ENCODE measurements at places on chromosomes 2 and 18.

DNA sequence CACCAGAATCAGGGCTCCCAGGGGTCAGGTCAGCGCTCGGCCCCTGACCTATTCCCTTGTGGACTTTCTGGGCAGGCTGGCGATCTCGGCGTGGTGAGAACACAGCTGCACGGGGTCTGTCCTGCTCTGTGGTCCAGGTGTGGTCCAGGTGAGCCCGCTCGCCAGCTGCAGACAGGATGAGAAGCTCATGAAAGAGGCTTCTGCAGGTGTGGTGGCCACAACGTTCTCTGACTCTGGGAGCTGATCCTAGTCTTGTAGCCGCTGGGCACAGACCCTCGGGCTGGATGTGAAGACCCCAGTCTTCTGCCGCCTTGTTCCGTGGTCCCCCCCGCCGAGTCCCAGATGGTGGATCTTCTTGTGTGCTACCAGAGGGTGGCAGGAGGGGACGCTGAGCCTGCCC is 129.7 kb downstream of the RTP5 start:
- no peak for DNase-seq

DNA sequence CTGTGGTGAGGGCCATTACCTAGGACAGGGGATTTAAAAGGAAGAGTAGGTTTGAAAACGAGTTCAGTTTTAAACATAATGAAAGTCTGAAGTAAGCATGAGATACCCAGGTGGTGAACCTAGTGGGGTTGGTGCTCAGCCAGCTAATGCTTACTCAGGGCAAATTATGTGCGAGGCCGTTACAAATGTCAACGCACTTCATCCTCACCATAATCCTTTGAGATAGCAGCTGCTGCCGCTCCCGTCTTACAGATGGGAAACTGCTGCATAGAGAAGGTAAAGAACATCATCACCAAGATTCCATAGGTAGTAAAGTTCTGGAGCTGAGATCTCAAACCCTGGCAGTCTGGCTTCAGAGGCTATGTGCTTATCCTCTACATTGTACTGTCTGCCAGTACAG is 209.0 kb downstream of the DYM start:
- no peak for DNase-seq

DNA sequence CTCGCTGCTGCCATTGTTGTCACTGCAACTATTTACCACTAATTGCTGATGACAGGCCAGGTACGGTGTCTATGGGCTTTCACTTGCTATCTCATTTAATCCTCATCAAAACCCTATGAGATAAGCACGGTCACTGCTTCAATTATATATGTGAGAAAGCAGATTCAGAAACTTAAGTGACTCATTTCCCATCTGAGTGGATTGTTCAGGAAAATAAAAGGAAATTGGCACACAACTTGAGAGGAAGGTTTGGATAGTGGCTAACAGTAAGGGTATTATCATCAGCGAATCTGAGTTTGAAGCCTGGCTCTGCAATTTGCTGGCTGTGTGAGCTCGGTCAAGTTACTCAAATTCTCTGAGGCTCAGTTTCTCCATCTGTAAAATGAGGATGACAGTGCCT is 196.0 kb downstream of the KCNS3 start:
- DNase-seq, result no peak

GRCh38 chr2:100013892-100014677 is 128.3 kb downstream of the AFF3 start:
- no peak for DNase-seq

- no peak for DNase-seq
These were observed 31.8 kb downstream of the SP100 start for GRCh38 chr2:230447455-230448451.

GRCh38 chr2:54757500-54757899 is 34.0 kb downstream of the EML6 start:
- no peak for DNase-seq

DNA sequence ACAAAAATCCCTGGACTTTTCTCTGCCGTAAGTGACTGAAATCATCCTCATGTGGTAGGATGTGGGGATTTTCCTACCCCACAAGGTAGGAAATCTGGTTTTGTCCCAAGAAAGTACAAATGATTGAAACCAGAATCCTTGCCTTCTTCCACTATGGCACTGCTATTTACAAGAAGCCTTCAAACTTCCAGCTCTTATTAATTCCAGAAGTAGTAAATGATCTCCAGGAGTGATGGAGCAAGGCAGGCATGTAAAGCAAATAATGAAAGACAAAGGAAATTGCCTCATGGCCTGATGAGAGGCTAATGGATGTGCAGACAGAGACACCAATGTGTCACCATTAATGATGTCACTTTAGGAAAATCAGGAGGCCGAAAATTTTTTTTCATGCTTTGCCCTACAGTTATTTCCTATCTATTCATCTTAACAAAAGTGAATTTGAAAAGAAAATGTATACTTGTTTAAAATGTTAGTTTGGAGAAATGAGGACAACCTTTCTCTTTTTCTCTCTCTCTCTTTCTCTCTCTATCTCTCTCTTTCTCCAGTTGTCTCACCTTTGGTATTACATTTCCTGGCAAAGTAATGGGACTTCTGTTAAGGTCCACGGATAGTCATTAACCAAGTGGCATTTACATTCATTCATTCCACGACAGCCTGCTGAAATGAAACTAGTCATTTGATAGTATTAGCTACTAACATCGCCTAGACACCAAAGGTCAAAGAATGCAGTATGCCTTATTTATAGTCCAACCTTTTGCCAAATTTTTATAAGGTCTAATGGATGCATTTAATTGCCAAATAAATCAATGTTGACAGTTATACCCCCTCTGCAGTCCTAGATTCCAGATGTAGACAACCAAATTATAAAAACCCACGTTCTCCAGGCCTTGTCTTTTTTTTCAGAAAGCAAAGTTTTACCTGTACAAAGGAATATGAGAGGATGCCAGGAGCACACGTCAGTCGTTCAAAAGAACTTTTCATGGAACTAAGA is 5.0 kb upstream of the EVA1A start:
- no peak for DNase-seq

DNA sequence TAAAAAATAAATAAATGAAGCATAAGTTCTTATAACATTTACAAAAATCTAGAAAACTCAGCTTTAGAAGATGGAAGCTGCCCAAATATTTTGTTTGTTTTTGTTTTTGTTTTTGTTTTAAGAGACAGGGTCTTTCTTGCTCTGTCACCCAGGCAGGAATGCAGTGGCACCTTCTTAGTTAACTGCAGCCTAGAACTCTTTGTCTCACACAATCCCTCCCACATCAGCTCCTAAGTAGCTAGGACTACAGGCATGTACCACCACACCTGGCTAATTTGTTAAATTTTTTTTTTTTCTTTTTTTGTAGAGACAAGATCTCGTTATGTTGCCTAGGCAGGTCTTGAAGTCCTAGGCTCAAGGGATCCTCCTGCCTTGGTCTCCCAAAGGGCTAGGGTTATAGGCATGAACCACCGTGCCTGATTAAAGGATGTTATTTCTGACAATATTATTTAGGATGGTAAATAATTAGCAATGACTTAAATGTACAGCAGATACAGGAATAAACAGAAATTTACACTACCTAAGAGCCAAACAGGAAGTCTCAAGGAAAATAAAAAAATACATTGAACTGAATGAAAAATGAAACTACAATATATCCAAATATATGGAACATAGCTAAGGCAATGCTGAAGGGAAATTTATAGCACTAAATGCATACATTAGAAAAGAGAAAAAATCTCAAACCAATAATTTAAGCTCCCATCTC is 17.2 kb downstream of the SESTD1 start:
- DNase-seq, result no peak

DNA sequence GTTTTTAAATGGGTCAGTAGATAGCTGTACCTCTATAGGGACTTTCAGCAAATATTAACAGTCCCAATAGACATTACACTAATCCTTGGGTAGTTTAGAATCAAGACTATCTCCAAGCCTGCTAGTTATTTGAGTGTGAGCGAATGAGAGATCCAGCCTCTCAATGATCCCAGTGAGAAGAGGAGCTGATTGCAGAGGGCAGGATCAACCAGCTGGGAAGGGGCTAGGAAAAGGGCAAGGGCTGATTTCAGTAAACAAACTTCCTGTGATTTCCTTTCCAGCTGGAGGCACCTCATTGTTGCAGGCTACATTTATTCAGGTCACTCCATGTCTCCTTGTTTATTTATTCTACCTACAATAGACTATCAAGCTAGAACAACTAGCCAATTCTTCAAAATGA is 84.1 kb upstream of the CTNNA2 start:
- no peak for DNase-seq

DNA sequence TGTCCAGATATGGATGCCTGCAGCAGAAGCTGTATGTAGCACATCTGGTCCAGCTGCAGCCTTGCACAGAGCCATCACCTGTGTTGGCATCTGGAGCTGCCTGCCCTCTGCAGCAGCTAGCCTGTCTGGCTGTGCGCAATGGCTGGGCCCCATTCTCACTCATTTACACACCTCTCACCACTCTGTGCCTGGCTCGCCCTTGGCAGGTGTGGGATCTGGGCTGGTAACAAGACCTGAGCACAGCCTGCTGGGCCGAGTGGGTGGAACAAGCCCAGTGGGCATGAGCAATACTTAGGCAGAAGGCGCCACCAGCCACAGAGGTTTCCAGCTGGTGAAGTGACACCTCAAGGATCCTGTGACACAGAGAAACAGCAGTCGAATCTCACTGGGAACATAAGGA is 714.1 kb downstream of the NUP35 start:
- DNase-seq, result no peak

DNA sequence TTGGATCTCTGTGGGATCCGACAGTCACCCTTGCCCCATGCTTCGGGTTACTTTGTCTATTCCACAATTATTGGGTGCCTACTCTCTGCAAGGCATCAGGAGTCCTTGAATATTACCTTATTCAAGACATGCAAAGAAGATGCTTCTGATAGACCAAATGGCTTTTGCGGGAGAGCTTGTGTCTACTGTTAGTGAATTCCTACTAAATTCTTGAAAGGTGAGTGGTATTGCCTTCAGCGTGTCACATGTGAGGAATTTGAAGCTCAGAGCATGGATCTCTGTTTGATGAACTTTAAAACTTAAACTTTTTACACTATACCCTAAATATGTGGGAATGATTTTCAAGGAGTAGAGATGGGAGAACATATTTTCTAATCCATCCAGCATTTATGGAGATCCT is 184.4 kb downstream of the LTBP1 start:
- no peak for DNase-seq

- DNase-seq, result no peak
These were observed 93.9 kb downstream of the EVA1A start for GRCh38 chr2:75466708-75467311.

GRCh38 chr18:36124841-36125240 is 4.3 kb downstream of the SLC39A6 start:
- DNase-seq, result no peak

DNA sequence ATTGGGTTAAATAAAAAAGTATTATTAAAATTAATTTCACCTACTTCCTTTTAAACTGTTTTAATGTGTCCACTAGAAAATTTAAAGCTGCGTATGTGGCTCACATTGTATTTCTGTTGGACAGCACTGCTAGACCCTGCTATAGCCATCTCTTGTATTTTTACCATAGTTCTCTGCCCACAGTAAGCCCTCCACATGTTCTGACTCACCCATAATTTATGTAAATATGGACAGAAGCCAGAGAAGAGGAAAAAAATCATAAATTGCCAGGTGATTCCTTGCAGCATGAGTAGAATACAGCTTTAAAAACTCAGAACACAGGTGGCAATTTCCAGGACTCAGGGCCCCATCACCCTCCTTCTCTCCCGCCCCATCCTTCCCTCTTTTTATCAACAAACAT is 142.4 kb upstream of the MEX3C start:
- no peak for DNase-seq

GRCh38 chr2:138632066-138632620 is 130.6 kb downstream of the SPOPL start:
- no peak for DNase-seq

- DNase-seq, result no peak
These were observed 90.0 kb upstream of the TAF1B start for GRCh38 chr2:9753276-9753600.

DNA sequence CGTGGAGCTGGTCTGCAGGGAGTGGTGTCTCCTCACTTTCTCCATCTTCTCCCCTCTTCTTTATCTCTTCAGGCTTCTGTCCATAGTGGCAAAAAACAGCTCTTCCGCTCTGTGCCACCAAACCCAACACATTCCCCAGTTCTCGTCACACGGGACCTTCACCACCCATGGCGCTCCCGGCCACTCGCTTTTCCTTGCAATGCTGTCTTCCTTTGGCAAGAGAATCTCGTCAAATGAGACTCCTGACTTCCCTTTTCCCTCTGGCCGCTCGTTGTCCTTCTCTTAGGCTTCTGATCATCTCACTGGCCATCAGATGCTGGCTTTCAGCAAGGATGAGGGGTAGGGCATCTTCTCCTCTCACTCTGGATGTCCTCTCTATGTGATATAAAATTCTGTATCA is 72.9 kb downstream of the DCDC2C start:
- no peak for DNase-seq

DNA sequence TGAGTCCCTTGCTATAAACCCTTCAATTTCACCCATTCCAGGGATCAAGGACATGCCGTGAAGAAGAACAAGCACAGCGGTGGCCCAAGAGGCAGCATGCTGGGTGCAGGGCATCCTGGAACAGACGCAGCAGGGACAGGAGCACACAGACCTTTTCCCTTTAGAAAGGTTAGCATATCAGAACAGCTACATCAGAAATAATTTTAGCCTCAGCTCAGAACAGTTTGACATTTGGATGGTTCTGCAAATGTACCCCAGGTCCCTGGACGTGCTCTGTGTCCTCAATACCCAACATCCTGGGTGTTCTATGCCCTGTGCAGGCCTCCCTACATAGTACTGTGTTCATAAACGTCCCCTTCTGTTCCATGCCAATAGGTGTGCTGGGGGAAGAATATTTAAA is 80.4 kb downstream of the MYOM1 start:
- DNase-seq, result no peak

DNA sequence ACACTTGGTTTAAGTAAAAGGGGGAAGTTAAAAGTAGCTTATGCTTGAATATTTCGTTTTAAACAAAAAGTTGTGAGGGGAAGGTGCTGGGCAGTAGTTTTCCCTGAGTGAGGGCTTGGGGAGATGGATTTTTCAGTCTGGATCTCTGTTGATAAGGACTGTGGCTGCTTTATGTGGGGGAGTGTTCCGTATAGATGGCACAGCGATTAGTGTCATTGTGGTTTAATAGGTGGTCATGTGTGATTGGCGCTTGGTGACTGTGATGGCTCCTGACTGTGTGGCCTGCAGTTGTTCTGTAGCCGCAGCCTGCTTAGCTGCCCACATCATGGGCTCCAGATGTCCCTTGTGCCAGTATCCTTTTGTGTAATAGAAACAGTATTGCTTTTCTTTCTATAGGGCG is 156.2 kb downstream of the WDSUB1 start:
- DNase-seq, result no peak

DNA sequence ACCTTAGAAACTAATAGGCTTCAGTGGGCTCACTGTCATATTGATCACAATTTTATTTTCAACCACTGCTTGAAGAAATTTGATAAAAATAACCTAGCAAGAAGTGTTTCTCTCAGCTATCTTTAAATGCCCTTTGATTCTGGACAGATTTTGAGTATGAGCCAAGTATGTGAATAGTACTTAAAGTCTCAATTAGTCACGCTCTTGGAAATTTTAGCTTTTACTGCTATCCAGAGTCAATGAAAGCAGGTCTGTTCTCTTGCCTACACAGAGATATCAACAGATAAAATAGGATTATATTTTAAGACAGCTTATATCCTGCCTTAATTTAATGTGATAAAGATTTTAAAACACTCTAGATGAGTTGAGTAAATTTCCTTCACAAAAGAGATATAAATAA is 337.3 kb downstream of the CBLN2 start:
- no peak for DNase-seq

GRCh38 chr18:59324623-59324971 is 6.1 kb upstream of the CPLX4 start:
- no peak for DNase-seq
